ENCODE measurements at places on chromosomes 2 and 18.

DNA sequence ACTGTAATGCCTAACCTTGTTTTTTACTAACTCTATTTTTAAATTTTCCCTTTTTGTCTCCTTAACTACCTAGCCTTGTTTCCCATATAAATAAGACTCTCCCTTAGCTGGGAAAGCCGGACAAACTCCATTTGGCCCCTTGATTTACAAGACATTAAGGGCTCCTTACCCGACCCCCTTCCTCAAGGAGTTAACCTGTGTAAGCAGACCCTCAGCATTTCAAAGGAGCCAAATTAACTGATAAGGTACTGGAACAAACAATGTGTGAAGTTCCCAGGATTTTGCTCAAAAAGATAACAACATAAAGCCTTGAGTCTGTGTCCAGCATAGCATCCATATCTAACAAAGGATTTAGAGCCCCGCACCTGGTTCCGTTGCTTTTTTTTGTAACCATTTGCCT, 59.6 kb upstream of the C2orf15 start:
- DNase-seq = no peak

GRCh38 chr18:50453014-50453680, 78.3 kb downstream of the SKA1 start:
- DNase-seq = no peak

GRCh38 chr18:22556222-22557167, 138.8 kb upstream of the CTAGE1 start:
- DNase-seq = no peak

DNA sequence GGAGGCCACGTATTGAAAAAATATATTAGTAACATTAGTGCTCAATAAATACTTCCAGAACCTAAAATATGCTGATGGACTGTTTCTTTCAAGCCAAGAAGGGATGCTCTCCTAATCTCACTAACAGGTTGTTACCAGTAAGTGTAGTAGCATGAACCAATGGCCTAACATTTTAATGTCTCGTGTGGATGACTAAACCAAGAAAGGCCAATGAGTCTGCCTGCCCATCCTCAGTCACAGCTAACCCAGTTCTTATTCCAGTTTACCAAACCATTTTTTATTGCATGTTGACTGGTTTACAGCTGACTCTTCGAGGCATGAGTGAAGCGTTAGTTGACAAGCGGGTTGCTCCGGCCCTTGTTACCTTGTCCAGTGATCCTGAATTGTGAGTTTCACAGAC, 45.1 kb upstream of the TNFRSF11A start:
- no peak for DNase-seq

DNA sequence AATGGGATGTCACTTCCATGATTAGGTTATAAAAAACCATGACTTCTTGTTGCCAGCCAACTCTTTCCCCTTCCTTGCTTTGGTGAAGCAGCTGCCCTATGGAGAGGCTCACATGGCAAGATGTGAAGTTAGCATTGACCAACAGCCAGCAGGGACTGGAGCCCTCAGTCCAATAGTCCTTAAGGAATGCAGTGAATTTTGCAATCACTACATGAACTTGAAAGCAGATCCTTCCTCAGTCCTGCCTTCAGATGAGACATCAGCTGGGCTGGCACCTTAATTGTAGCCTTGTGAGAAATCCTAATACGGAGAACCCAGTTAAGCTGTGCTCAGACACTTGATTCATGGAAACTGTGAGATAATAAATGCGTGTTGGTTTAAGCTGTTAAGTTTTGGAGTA, 61.8 kb downstream of the ATP8B1 start:
- no peak for DNase-seq

- no peak for DNase-seq
Measured at GRCh38 chr2:29382486-29382885, 267.3 kb downstream of the CLIP4 start.

DNA sequence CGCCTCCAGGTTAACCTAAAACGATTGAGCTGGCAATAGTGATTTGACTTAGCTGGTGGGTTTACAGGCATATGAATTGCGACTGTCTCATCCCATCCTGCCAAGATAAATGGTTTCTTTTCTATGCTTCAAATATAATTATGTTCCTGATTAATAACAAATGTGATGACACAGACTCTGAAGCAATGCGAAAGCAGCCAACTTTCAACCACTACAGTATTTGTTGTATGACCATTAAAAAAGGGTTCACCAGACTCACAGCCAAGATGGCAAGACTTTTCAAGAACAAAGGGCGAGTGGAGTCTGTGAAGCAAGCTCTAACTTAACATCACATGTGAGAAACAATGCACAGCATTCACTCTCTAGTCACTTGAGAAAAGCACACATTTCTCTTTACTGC, 186.6 kb downstream of the PID1 start:
- no peak for DNase-seq

- no peak for DNase-seq
Measured at GRCh38 chr2:79820281-79820680, 307.4 kb downstream of the CTNNA2 start.

DNA sequence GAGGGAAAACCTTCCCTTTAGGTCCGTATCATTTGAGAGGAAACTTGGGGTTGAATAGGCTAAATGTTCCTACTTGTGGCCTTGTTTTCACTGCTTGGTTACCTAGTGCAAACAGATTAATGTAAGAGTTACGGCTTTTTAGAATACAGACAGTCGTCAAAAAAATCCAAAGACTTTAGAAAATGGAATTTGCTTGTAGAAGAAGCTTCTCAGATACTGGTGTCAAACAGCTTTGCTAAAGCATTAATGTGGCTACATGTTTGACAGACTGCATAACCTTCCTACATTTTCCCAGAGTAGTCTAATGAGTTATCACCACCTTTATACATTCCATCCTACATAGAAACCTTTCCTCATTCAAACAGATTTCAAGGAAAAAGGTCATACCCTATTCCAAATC, 114.6 kb downstream of the FMNL2 start:
- DNase-seq = no peak

- DNase-seq = no peak
Measured at GRCh38 chr18:13381944-13382365, 163.4 kb downstream of the LDLRAD4 start.

- no peak for DNase-seq
Measured at GRCh38 chr18:61551586-61551985, 218.4 kb downstream of the CDH20 start.

DNA sequence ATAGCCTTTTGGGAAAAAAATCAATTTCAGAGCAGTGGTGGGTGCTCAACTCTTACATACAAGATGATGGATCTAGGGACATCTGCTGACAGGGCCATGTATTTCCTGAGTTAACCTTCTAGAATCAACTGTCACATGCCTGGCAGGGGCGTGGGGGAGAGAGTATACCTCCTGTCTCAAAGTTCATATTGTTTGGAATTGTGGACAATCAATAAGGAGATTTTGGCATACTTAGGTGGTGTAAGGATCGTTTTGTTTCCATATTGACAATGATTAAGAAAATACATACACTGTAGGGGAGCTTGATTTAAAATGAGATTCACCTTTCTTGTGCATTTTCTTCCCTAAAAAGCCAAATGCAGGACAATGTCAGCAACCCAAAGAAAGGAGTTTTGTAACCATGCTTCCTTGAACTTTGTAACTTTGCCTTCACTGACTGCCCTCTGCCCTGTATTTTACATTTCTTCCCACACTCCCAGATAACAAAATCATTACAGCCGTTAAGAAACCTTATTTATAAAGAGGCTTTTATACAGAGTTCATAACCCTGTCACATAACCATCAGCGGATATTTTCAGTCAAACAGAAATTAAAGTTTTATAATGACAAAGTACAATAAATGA, 88.4 kb downstream of the MEP1B start:
- DNase-seq = no peak

- DNase-seq = no peak
Measured at GRCh38 chr2:64978514-64979268, 10.5 kb upstream of the SLC1A4 start.

- no peak for DNase-seq
Measured at GRCh38 chr2:38182492-38183003, 106.6 kb upstream of the CYP1B1 start.

DNA sequence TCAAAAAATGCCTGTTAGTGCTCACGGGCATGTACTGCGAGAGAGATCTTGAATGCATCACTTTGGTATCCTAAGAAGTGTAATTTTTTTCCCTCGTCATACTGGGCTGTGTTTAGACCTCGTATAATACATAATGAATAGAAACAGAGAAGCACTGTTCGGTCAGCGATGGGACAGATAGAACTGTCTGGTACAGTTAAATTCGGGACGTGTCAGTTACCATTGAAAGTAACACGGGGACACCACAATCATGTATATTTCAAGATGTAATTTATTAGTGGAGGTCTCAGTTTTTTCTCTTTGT, 1.8 kb downstream of the PKP4 start:
- DNase-seq = no peak

GRCh38 chr2:120555092-120555491, 180.6 kb upstream of the GLI2 start:
- DNase-seq = no peak

GRCh38 chr2:151271824-151272223, 10.2 kb upstream of the RBM43 start:
- no peak for DNase-seq

- DNase-seq = no peak
Measured at GRCh38 chr2:239160226-239161143, 240.3 kb downstream of the HDAC4 start.

- no peak for DNase-seq
Measured at GRCh38 chr2:176637486-176638166, 368.4 kb downstream of the MTX2 start.

DNA sequence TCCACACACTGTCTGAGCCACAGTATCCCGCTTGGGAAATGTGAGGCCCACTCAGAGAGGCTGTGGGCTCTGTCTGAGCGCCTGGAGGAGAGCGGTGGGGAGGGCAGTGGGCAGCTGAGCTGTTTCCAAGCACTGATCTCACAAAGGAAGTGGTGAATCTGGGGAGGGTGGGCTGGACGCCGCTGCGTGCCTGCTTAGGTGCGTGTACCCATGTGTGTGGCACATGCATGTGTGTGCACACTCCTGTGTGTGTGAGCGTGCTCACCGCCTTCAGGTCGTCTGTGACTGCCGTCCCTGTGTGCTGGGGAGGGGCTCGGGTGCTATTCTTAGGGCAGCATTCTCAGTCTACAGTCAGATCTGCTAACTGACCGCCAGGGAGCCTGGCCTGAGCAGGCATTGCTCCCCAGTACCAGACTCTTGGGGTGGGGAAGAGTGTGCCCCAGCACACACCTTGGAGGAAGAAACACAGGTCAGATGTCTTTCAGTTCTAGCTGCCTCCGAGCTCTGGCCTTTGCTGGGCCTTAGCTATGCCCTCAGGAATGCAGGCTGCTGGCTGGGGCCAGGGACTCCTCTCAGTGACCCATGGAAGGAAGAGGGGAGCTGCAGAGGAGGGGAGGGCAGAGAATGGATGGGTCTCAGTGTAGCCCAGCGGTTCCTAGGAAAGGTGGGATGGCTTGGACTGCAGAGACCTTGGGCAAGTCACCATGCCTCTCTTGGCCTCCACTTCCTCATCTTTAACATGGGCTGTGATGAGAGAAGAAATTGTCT, 31.4 kb downstream of the KCNIP3 start:
- DNase-seq = no peak

- DNase-seq = no peak
Measured at GRCh38 chr2:15807418-15808203, 132.7 kb upstream of the MYCN start.

DNA sequence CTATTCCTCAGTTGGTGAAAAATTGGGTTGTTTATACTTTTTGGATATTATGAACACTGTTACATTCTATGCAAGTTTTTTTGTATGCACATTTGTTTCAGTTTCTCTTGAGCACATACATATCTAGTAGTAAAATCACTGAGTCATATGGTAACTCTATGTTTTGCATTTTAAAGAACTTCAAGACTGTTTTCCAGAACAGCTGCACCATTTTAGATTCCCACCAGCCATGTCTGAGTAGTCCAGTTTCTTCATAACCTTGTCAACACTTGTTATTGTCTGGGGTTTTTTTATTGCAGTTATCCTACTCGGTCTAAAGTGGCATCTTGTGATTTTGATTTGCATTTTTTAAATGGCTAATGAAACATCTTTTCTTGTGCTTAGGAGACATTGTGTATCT, 100.3 kb upstream of the OTOS start:
- no peak for DNase-seq

DNA sequence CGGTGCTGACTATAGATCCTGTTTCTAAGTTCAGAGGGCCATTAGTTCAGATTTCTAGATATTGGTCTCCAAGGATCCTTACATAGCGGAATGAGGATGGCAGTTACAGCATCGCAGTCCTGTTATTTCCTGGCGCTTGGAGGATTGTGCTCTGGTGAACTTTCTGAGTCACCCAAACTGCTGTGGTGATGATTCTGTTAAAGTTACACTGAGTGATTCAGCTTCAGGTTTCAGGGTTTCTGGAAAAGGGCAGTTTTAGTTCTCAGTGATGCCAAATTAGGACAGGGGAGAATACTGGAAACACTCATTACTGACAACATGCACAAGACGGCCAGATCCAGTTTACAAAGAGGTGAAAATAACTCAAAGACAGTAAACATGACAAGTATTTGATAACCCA, 52.1 kb upstream of the ANKRD62 start:
- DNase-seq = peak; percentile 4

GRCh38 chr2:216031960-216032689, 18.8 kb upstream of the MREG start:
- DNase-seq = no peak

DNA sequence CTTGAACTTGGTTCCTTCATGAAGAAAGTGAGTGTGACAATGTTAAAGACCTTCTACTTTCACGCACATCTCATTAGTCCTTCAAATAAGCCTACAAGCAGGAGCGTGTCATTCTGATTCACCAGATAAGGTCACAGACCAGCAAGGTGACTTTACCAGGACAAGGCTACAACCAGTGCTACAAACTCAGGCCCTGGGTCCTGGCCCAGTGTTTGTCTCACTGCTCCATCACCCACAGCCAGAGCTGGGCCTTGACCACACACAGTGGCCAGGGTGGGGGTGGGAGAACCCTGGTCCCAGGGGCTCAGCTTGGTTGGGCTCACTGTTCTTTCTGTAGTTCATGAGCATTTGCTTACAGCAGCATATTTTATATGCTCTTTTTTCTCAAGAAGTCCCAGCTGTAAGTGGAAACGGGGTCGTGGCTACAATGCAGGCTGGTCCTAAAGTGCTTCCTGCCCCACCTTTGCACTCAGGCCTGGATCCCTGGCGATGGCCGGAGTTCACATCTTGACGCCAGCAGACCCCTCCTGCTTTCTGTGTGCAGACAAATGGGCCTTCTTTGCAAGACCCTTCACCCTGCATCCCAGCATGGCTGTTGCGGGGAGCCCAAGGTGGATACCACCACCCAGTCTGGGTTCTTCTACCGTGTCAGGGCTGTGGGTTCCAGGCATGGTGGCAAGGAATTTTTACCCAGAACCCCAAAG, 153.6 kb upstream of the EPAS1 start:
- DNase-seq = no peak

- DNase-seq = no peak
Measured at GRCh38 chr2:217069263-217070042, 209.6 kb upstream of the TNP1 start.
